ENCODE measurements at places on chromosomes 7 and 10. TPM values are rescaled to one million over a fixed set of nuclear protein-coding genes. Genes with fewer than 3 reads are reported as not detected.

DNA sequence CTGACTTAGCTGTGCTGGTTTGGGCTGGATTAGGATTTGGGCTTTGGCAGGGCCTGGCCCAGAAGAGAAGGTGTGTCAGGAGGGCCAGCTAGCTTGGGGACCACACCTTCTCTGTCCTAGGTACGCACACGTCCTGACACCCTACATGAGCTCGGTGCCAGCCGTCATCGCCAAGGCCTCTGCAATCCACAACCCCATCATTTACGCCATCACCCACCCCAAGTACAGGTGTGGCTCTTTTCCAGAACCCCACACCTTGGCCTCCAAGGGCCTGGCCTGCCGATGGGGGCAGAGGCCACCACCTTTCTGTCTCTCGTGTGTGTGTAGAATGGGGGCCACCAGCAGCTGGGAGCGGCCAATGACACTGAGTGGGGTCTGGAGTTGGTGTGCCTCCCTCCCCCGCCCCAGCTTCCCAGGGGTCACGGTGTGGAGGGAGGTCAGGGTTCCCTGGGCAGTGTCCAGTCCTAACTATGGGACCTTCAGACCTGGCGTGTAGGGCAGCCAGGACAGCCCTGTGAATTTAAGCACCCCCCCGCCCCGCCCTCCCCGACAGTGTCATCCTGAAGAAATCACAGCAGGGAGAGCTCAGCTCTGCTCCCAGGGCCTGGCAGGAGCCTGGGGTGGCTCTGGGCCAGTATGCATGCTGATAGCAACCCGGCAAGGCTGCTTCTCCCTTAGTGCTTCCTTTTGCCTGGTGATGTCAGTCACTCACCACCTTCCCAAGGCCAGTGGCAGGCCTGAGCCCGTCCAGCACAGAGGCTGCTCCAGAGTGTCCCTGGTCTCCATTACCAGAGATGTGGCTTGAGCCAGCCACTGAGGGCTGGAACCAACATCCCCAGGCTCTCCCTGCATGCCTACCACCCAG lies 6.9 kb upstream of the LDB3 start:
- DNase-seq, result no peak

Gene ASB4
- total RNA-seq, result not detected

Gene ANXA8
- not detected for total RNA-seq

GRCh38 chr7:131961054-131961680 lies 404.7 kb upstream of the PODXL start:
- no peak for DNase-seq

DNA sequence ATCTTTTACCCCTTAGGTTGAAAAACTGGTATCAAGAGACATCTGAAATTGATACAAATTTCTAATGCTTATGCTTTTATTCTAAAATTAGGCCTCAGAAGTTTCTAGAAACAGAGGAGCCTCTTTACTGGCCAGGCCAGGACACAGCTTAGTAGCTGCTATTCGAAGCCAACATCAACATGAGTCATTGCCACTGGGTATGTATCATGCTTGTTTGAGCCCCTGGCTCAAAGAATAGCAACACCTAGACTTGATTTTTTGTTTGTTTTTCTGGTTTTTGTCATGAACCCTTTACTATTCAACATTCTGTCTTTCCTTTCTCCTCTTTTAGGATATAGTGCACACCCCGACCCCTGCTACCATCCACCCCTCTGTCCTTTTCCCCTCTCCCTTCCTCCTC lies 90.9 kb upstream of the STK17A start:
- DNase-seq, result no peak

- no peak for DNase-seq
Observed at GRCh38 chr10:94219829-94220228, 142.9 kb downstream of the NOC3L start.

DNA sequence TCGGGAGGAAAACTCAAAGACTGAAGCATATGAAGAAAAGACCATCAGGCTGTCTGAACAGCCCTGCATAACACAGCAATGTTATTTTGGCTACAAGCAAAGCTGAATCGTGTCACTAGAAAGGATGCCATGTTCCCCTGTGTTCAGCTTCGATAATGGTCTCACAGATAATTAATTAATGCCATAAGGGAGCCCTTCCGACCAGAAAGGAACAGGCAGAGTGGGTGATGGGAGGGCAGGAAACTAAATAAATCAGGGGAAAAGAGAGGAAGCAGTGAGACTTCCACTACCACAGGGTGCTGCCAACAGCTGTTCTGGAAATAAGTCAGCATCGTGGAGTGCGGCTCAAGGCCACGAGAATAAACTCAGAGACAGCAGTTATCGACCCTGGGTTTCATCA lies 3.2 kb downstream of the PTPRN2 start:
- no peak for DNase-seq

Gene TAS2R41
- not detected for total RNA-seq

DNA sequence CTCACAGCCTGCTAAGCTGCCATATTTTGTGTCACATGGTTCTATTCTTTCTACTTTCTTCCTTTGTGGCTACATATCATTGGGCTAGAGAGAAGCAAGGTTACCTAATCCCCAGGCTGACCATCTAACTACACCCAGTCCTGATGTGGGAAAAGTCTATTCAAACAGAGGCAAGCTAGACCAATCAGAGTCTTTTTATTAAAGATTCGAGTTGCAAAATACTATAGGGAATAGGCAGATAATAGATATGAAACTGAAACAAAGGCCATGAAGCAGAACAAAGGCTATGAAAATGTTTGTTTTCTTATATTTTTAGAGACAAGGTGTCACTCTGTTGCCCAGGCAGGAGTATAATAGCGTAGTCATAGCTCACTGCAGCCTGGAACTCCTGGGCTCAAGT lies 36.7 kb downstream of the MTERF1 start:
- DNase-seq, result no peak

Gene OR2A12
- total RNA-seq, result not detected

Gene TMEM26
- total RNA-seq, result not detected

DNA sequence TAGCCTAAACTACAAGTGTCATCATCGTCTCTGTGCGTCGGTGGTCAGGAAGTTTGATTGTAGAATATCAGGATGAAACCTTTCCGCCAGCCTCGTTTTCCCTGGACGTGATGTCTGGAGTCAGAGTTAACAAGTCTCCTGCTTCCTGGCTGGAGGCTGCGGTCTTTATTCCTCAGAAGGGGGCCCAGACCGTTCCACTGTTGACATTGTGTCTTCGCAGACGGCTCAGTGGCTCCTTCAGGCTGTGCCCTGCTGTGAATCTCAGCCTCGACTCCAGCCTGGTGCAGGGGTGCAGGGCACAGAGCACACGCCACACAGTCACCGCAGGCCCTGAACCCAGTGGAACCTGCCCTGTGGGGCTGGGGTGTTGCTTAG lies 37.2 kb upstream of the INSIG1 start:
- no peak for DNase-seq

DNA sequence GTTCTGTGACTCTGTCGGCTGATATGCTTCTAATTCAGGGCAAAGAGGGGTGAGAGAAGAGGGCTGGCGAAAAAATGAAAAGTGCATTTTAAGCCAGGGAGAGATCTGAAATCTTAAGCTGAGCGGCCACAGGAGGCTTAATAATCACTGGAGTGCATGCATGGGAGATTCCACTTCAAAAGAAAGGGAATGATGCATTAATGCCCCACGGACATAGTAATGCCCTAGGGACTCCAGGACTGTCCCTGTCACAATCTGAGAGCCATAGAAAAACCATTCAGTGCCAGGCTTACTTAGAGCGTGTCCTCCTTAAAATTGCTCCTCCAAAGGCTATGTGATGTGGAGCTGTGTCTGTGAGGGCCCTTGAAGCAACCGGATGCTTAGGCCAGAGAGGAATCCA lies 75.1 kb downstream of the NHLRC2 start:
- DNase-seq, result no peak

- DNase-seq, result no peak
Observed at GRCh38 chr10:108388706-108389105, 1224.2 kb upstream of the SORCS1 start.

GRCh38 chr10:29955329-29955935 lies 104.0 kb downstream of the JCAD start:
- no peak for DNase-seq

- no peak for DNase-seq
Observed at GRCh38 chr7:91128683-91129348, 135.4 kb upstream of the FZD1 start.

- no peak for DNase-seq
Observed at GRCh38 chr7:91894781-91895480, 14.4 kb upstream of the MTERF1 start.

DNA sequence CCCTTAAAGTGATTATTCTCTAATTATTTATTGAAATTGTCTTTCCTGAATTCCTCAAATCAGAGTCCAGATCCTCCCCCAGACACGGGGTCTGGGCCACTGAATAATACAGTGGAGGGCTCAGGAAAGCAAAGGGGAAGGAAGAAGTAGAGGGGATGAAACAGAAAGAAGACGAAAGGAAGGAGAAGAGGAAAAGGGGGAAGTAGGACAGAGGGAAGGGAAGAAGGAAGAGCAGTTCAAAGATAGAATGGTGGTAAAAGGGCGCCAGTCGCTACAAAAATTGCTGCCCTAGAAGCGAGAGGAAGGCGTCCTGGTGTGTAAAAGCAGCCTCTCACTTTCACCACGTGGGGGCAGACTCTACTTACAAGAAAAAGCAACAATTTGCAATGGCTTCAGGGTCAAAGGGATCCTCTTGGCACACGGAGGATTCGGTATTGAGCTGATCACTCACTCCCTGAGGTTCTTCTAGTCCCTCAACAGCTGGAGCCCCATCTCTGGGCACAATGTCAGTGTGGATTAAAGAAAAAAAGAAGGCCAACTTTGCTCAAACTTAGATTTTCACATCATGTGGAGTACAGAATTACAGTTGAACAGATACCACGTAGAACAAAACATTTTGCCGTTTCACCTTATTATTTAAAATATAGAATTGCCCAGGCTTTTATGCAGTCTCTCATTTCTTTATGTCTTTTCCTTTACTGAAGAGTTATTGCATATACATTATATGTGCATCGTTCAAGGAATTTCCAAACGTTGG lies 31.4 kb upstream of the NPVF start:
- peak; percentile 86 for DNase-seq

Gene ICA1
- 0.75 TPM for total RNA-seq

Gene TLX1
- not detected for total RNA-seq

Gene ARMH3
- 29.9 TPM for total RNA-seq

DNA sequence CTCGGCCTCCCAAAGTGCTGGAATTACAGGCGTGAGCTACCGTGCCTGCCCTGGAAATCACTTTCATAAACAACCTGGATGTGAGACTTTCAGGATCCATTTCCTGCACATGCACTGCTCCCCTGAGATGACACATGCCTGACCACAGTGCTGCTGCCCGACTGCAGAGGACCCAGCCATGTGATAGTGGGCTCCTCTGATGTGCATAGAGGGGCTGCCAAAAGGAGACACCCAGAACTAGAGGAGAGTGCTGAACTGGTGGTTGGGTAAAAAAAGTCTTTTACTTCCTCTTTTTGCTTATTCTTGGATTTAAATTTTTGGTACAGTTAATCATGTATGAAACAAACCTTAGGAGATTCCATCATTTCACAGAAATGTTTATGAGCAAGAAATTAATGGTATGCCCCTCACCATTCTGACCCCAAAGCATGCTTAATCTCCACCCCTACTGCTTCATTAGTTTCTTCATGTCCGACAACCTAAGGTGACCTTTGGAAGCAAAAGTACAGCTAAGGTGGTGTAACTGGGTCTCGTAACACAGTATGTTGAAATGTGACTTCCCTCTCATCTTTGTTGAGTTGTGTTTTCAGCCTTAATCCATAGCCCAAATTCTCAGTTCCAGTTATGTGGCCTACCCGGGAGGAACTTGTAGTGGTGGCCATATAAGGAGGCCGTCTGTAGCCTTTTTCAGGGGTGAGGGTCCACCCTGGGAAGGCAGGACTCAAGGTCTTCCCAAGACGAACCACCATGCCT lies 111.1 kb downstream of the RNF216 start:
- no peak for DNase-seq

DNA sequence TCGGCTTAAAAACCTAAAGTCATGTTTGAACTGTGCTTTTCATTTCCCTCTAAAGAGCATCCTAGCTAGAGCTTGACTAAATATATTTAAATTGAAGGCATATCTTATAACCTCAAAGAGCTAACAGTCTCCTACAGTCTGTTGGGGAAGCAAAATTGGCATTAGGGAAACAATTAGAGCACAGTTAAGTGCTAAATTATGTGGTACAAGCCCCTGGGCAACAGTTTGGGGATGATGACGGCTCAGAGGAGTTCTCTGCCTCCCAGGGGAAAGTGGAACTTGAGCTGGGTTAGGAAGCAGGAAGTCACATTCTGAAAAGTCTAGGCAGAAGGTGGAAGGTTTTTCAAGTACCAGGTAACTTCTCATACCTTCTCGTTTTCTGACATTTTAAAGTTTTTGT lies 18.6 kb upstream of the GOT1 start:
- DNase-seq, result no peak

Measured in natural killer cell (primary cell).